ENCODE measurements at places on chromosomes 3 and 15.
A peak's percentile ranks its signal among the peaks of the same experiment; 100 is the strongest.

DNA sequence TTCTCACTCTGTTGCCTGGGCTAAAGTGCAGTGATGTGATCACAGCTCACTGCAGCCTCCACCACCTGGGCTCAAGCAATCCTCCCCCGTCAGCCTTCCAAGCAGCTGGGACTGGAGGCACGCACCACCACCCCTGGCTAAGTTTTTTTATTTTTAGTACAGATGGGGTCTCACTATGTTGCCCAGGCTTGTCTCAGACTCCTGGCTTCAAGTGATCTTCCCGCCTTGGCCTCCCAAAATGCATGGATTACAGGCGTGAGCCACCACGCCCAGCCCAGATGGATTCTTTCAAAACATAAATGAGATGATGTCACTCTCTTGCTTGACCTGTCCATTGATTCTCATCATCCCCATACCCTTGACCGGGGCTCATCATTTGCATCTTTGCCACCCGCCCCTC is 72.6 kb upstream of the SLC6A6 start:
- H3K27me3 ChIP-seq: peaks cover 15% of the 10 kb centered on the region
- H3K36me3 ChIP-seq: no peaks in the 10 kb centered on the region
- no peaks in the 10 kb centered on the region for H3K4me1 ChIP-seq
- no peak overlapping the region for H3K4me3 ChIP-seq

DNA sequence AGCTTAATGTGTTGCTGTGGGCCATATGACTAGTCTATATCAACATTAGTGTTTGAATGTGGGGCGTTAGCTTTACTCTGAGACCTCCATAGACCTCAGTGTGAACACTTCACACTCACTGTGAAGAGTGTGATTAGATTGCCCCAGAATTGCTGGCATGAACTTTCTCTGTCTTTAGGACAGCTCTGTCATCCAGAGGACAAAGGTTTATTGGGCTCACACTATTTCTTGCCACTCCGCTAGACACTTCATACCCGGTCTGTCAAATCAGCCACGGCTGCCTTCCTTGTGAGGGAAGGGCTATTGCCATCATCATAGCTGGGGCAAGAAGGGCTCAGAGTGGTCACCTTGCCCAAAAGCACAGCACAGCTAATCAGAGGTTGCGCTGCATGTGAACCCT is 316.8 kb upstream of the NR2E3 start:
- no peak for DNase-seq
- no peaks in the 10 kb centered on the region for H3K36me3 ChIP-seq
- H3K4me1 ChIP-seq: no peaks in the 10 kb centered on the region
- H3K27ac ChIP-seq: no peak overlapping the region
- H3K27me3 ChIP-seq: no peaks in the 10 kb centered on the region
- no peak overlapping the region for H3K4me3 ChIP-seq

- H3K27ac ChIP-seq: no peak overlapping the region
- H3K4me1 ChIP-seq: no peaks in the 10 kb centered on the region
- no peak overlapping the region for H3K4me3 ChIP-seq
- H3K27me3 ChIP-seq: no peaks in the 10 kb centered on the region
These were observed 38.0 kb upstream of the COPB2 start for GRCh38 chr3:139427283-139428060.

GRCh38 chr3:142963516-142964448 is at the start of gene PAQR9:
TSS of gene PAQR9 (minus strand) at chr3:142963674. CDS start at chr3:142963336, 338 bp downstream.
- DNase-seq: peak; percentile 49
- peaks cover 2% of the 10 kb centered on the region for H3K36me3 ChIP-seq
- H3K4me1 ChIP-seq: peaks cover 5% of the 10 kb centered on the region
- peaks cover 73% of the 10 kb centered on the region for H3K27me3 ChIP-seq

- H3K4me3 ChIP-seq: no peak overlapping the region
- peaks cover 5% of the 10 kb centered on the region for H3K4me1 ChIP-seq
These were observed 9.1 kb upstream of the HPS3 start for GRCh38 chr3:149120051-149120972.

GRCh38 chr3:156459434-156459833 is 95.5 kb downstream of the SSR3 start:
- no peak overlapping the region for H3K27ac ChIP-seq
- H3K4me1 ChIP-seq: no peaks in the 10 kb centered on the region
- peaks cover 9% of the 10 kb centered on the region for H3K27me3 ChIP-seq
- no peak overlapping the region for H3K4me3 ChIP-seq
- no peak for DNase-seq

DNA sequence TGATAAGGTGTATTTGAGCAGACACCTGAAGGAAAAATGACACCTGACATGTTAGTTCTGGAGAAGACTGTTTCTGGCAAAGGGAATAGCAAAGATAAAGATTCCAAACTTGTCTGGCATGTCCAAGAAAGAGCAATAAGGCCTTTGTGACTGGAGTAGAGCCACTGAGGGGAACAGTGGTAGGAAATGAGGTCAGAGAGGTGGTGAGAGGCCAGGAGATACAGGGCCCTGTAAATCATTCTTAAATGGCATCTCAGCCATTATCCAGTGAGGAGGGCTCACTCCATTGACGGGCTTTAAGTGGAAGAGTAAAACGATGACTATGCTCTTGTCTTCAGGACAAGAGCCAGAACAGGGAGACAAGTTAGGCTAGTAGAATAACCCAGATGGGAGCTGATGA is 4.5 kb downstream of the SLC49A4 start:
- DNase-seq: no peak
- peaks cover 5% of the 10 kb centered on the region for H3K36me3 ChIP-seq
- no peak overlapping the region for H3K27ac ChIP-seq

All from activated naive CD8-positive, alpha-beta T cell treated with anti-CD3 and anti-CD28 coated beads, Interleukin-2, amount 10 ng/mL, durations not matched to agents 7 days and 5 days (primary cell).